Spinal cord (tissue), 10 donors: ENCODE measurements at places on chromosomes 4 and X.

DNA sequence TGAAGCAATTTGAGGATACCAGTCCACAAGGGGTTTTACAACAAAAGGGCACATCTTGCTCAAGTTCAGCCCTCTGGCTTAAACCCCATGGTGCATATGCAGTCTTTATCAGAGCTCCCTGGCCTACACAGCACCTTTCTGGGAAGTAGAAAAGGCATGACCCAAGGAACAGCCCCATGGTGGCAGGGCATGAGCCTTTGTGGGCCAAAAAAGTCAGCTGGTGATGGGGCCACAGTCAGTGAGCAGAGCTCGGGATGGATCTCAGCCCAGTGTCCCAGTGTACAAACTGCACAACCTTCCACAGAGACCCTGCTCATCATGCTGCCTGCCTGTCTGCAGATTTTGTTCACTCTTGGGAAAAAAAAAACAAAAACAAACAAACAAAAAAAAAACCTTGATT, 22.3 kb upstream of the TMEM165 start:
- no peak for DNase-seq

DNA sequence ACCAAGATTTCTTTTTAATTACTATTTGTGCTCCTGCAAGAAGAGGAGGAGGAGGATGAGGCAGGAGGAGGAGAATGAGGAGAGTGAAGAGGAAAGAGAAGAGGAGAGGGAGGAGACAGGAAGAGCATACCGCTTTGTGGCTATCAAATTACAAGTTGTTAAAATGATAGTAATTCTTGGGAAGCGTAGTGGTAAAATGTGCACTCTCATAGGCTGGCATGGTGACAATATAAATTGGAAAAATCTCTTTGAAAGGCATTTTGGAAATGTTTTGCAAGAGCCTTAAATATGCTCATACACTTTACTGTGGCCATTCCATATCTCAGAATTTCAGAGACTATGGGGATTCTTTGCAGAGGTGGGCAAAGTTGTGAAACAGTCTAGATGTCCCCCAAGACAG, 53.2 kb downstream of the MXRA5 start:
- DNase-seq = no peak

GRCh38 chr4:94413085-94413840, 38.5 kb upstream of the PDLIM5 start:
- DNase-seq = no peak

DNA sequence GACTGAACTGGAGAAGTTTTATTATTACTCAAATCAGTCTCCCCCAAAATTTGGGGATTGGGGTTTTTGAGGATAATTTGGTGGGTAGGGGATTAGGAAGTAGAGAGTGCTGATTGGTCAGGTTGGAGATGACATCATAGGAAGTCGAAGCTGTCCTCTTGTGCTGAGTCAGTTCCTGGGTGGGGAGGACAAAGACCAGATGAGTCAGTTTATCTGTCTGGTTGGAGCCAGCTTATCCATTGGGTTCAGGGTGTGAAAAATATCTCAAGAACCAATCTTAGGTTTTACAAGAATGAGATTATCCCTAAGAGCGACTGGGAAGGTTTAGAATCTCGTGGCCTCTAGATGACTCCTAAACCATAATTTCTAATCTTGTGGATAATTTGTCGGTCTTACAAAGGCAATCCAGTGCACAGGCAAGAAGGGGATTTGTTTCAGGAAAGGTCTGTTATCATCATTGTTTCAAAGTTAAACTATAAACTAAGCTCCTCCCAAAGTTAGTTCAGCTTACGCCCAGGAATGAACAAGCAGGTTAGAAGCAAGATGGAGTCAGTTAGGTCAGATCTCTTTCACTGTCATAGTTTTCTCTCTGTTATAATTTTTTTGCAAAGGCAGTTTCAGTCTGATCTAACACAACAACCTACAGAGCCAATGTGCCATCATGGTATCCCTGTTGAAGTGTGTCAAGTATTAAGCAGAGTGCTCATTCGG, 274.5 kb downstream of the SLC7A11 start:
- no peak for DNase-seq

DNA sequence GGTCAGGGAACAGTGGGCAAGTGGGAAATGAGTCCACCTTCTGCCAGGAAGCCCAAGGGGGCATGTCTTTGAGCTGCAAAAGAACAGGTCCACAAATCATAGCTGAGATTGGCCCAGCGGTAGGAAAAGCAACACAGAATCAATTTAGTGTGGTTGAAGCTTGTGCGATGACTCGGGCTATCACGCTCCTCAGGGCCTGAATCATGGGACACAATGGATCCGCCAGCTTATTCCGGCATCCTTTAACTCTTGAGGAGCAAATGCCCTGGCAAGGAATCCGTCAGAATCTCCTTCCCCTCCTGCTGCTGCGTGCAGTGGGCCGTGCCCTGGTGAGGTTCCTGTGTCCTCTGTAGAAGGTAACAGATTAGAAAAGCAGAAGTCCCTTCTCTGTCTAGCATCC, 98.0 kb downstream of the RELL1 start:
- DNase-seq = no peak

- no peak for DNase-seq
Observed at GRCh38 chrX:109535578-109535977, 1.1 kb upstream of the NXT2 start.

GRCh38 chr4:117660668-117661067, 373.6 kb upstream of the NDST3 start:
- no peak for DNase-seq

DNA sequence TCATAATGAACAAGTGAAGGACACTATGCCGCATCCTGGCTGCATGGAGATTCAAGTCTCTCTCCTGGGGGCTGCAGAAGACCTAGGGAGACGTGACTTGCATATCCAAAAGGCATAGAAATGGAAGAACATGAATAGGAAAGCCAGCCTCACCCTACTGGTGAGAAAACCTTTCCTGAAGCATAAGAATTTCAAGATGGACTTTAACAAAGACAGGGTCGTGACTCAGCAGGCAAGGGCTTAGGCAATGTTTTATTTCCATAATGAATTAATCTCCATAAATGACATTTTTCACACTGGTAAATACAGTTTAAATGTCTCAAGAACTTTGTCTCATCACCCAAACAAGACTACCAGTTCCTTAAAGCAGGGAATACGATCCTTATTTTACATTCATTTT, 78.9 kb downstream of the RFC1 start:
- no peak for DNase-seq

DNA sequence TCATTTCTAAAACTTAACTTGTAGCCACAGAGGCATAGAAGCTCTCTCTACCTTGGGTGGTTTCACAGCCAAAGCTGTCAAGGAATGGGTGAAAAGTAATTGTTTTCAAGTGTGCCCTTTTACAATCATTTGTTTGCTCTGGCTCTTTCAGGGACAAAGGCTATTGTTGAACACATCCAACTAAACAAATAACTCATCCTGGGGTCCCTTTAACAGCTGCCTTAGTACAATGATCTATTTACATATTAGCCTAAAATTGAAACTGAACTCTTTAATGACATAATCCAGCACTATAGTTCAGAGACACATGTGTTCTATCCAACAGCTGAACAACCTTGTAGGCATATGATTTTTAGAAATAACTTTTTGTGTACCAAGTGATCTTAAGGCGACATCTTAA, 3.7 kb downstream of the HHIP start:
- DNase-seq = peak; percentile 22

GRCh38 chr4:173398779-173399415, at the start of gene SCRG1:
SCRG1 (minus strand) TSS chr4:173399116; CDS start chr4:173391414, 7,702 bp downstream.
- DNase-seq = no peak

DNA sequence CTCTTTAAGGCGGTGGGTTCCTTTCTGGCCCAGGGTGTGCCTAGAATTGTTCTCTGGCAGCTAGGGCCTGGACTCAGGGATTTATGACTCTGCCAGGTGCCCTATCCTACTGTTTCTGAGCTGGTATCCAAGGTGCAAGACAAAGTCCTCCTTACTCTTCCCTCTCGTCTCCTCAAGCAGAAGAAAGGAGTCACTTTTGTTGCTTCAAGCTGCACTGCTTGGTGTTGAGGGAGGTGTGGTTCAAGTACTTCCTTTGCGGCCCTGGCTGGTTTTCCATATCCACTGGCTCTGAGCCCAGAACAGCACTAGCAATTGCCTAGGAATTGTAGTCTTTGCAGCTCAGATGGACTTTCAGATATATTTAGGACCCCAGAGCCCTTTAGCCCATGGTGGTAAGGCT, 39.3 kb downstream of the RTL3 start:
- no peak for DNase-seq

DNA sequence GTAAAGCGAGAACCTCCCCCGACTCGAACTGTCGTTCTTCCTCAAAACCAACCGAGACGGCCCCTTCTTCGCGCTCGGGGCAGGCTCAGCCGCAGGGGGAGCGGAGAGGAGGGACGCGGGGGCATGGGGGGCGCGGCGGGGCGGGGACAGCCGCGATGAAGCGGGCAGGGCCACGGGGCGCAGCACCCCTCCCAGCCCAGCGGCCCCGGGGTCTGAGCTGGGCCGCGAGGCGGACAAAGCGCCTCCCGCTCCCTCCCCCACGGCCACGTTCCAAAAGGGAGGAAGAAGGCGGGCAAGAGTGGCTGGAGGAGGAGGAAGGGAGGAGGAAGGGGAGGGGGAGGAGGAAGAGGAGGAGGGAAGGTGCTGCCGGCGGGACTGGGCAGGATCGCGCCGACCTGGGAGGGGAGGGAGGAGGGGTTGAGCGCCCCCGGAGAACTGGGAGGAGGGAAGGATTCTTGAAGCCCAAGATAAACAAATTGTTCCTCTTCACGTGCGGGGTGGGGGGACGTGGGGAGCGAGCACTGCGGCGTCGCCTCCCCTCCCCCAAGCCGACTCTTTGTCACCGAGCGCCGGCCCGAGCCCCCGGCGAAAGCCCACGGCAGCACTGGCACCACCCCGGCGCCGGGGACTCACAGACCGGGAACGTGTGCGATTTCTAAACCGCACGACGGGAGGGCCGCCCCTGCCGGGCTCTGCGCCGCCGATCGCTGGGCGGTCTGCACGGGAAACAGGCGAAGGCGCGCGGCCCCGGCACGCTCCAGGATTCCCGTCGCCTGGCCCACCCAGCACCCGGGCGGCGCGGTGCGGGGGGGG, 2.9 kb downstream of the MAML3 start:
- DNase-seq = peak; percentile 96

DNA sequence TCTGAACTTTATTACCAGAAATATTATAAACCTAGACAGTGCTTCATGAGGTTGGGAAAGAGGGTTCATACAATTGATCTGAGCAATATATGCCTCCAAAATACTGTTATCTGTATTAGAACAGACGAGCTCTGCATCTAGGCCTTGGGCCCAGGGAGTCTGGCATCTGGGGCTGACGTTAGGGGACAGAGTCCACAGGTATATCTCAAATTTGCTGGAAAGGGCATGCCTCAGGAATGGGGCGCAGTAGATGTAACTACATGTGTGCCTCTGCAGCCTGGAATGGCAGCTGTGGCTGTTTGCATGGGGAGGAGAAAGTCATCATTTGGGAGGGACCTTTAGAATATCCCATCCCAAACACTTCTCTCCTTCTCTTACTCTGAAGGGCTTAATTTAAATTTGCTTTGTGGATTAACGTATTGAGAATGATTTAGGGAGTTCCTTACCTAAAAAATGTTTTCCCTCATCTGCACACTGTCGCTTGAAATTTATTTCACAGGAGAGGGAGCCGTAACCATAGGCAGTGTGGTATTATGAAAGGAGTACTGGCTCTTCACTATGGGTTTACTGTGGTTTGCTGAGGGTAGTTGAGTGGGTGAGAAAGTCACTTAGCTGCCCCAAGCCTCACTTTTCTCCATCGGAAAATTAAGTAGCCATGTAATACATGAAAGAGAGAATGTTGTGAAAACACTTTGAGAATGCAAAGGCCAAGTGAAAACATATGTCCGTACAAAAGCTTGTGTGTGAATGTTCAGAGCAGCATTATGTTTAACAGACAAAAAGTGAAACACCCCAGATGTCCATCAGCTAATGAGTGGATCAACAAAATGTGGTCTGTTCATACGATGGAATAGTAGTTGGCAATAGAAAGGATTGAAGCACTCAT, 5.9 kb downstream of the ADD1 start:
- DNase-seq = no peak

DNA sequence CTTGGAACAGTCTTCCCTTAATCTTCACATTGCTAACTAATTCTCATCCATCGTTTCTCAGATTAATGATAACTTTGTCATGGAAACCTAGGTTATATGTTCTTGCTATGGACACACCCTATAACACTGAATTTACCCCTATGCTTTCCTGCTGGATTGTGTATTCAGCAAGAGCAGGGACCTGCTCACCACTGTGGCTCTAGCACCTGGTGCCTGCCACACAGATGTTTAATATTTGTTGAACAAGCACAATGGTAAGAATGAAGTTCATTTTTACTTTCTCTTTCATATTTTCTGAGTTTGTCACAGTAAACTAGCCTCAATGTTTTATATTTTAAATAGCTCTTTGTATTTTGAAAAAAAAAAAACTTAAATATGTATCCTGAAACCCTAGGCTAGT, 734.0 kb upstream of the DIAPH2 start:
- no peak for DNase-seq

DNA sequence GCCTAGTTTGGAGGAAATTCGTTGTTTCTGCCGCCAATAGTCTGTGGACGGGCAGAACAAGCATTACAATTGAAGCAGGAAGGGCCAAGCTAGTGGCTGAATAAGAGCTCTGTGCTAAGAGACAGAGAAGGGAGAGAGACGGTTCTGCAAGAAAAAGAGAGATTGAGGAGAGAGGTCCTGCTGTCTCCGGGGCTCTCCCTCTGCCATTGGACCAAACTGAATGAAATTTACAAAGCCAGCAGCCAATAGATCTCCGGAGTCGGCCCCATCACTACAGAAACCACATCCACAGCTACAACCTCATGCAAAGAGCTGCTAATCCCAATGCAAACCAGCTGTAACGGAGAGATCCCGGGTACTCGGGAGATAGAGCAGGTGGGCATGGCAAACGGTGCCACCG, at the start of gene NLGN4X:
NLGN4X (minus strand) TSS at position 148 of the 400 bp plus-strand sequence. CDS start 77,401 bp downstream, outside the sequence.
- DNase-seq = peak; percentile 70

GRCh38 chr4:81428002-81428401, 43.7 kb downstream of the RASGEF1B start:
- DNase-seq = no peak

DNA sequence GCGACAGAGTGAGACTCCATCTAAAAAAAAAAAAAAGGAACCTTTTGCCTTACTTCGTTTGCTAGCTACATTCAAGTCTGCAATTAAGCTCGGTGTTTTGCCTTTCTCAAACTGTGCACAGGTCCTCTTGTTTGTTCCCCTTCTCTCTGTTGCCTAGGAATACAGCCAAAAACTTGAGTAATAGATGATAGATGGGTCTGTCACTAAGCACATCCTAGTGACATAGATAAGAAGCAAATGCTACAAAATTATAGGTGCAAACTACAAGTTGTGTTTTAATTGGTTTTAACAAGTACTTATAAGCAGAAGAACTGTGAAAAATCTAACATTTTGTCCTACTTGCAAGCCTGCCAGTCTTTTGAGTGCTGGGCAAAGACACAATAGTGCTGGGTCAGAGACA, 95.2 kb downstream of the SNCA start:
- no peak for DNase-seq

GRCh38 chrX:6052111-6052745, 176.4 kb downstream of the NLGN4X start:
- no peak for DNase-seq

GRCh38 chr4:55635282-55635681, 816 bp downstream of the NMU start:
- DNase-seq = peak; percentile 36

DNA sequence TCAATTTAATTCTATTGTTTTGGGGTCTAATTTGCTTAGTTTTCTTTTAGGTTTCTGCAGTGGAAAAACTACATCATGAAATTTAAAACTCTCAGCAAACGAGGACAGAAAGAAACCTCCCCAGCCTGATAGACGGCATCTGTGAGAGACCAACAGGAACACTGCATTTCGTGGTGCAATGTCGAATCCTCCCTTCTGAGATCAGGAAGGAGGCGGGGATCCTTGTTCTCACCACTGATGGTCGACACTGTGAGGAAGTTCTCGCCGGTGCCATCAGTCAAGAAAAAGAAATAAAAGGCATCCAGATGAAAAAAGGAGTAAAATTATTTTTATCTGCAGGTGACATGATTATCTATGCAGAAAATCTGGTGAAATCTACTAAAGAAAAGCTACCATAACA, 16.5 kb downstream of the GAK start:
- DNase-seq = no peak
